ENCODE measurements at places on chromosomes 5 and 9.

DNA sequence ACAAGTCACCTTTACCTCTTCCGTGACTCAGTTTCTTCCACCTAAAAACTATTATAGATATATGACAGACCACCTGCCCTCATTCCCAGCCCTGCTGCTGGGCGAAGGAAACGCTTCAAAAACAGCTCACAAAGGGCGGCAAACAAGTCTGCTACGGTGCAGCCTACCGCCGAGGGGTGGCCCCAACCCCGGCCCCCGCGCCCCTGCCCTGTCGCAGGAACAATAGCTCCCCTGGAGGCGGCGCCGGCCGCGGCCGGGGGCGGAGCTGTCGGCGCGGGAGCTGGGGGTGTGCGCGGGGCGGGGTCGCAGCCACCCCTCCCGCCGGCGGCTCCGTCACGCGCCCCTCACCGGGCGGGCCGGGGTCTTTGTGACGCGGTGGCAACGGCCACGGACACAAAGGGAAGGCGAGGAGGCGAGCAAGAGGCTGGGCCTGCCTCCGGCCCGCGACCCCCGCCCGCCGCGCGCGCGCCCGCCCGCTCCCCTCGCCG, at the start of gene TMEFF1:
TSS of gene TMEFF1 (plus strand) at position 362 of the 488 bp plus-strand sequence. CDS start 396 bp downstream, outside the sequence.
- DNase-seq, result peak; percentile 85

DNA sequence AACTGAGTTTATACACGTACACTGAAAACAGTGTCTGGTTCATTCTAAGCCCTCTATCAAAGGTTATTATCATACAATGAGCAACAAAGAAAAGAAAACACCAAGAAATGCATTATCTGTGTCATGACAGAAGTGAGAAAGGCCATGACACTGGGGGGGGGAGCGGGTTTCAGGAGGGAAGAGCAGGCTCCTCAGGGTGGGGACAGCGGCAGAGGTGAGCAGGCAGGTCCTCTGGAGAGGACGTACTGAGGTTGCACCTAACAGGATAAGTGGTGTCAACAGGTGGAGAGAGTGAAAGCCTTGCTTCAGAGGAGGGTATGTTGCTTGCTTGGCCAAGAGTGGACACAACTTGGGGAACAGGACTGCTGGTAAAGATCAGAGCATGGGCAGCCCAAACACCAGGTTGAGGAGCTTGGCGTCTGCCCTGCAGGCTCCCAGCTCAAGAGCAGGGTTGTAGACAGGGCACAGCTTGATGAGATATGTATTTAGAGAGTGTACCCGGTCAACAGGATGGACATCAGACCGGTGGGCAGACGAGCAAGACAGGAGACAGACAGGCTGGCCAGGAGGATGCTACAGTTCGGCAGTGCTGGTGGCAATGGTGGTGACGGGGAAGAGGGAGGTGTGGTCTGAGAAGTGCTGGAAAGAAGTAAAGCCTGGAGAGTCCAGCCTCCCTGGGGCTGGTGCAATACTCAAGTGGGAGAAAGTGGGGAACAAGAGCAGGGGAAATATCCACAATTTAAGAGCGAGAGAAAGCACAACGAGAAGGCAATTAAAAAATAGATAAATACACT, 10.3 kb downstream of the WHRN start:
- DNase-seq, result no peak

DNA sequence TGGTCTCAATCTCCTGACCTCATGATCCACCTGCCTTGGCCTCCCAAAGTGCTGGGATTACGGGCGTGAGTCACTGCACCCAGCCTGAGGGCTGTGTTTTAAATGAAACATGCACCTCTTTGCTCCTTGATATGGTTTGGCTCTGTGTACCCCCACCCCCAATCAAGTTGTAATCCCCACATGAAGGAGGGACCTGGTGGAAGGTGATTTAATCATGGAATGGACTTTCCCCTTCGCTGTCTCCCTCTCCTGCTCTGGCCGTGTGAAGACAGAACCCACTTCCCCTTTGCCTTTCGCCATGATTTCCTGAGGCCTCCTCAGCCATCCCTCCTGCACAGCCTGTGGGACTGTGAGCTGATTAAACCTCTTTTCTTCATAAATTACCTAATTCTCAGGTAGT, 12.5 kb upstream of the NOTCH1 start:
- DNase-seq, result no peak

DNA sequence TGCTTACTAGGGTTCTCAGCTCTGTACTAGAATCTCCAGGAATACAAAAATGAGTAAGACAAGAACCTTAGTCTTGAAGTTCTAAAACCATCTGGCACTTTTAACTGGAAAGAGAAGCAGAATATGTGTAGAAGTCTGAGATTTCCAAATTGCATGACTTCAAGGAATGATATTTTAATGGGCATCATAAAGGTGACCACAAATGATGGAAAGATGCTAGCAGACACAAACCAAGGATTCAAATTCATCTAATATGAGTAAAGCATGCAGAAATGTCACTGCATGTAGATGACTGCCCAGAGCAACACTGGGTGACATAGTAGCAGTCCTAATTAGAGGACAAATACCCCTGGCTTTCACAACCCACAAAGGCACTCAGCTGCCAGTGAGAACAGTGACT, 117.2 kb downstream of the RPS23 start:
- no peak for DNase-seq

DNA sequence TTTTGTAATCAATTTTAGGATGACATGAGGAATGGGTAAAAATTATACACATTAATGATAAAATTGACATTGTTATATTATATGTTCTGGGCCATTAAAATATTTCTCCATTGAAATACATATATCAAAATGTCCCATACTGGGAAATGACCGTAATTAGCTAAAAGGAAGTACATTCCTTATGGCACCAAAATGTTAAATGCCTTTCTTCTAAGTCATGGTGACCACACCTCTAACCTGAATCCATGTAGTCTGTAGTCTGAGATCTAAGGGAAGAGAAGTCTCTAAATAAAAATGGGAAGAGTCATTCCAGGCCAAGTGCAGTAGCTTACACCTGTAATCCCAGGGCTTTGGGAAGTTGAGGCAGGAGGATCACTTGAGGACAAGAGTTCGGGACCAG, 10.0 kb upstream of the GDA start:
- no peak for DNase-seq

GRCh38 chr5:139389701-139390638, at the start of gene MZB1:
MZB1 (minus strand) TSS chr5:139389913; CDS start chr5:139389856, 57 bp downstream.
- DNase-seq, result no peak

DNA sequence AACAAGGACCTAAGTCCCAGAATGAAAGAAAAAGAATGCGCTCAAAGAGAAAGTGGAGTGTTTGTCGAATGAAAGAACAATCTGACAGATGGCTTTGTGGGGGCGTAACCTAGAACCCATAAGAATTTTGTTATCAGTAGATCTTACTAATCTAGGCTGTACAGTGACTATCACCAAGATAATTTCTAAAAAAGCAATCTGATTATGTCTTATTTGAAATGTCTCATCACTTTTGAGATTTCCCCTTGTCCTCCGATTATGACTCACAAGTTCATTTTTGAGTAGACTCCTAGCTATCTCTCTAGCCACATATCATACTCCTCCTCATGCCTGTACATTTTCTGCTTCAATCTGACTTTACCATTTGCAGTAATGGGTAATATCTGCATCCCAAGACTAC, 135.6 kb upstream of the SMARCA2 start:
- DNase-seq, result no peak

DNA sequence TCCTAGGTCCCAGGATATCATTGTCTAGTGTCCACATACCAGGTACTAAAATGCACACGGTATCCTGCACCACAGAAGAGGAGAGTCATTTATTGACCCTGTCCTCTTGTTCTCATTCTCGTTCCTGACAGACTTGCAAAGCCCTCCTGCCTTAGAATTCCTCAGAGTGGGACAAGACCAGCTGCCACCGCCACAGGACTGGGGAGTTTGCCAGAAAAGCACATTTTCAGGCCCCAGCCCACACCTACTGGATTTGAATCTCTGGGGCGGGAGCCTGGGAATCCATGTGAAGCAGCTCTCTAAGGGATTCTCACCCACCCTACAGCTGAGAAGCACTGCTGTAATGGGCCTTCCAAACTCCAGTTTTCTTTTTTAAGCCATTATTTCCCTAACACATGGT, 68.0 kb upstream of the FANCC start:
- no peak for DNase-seq

DNA sequence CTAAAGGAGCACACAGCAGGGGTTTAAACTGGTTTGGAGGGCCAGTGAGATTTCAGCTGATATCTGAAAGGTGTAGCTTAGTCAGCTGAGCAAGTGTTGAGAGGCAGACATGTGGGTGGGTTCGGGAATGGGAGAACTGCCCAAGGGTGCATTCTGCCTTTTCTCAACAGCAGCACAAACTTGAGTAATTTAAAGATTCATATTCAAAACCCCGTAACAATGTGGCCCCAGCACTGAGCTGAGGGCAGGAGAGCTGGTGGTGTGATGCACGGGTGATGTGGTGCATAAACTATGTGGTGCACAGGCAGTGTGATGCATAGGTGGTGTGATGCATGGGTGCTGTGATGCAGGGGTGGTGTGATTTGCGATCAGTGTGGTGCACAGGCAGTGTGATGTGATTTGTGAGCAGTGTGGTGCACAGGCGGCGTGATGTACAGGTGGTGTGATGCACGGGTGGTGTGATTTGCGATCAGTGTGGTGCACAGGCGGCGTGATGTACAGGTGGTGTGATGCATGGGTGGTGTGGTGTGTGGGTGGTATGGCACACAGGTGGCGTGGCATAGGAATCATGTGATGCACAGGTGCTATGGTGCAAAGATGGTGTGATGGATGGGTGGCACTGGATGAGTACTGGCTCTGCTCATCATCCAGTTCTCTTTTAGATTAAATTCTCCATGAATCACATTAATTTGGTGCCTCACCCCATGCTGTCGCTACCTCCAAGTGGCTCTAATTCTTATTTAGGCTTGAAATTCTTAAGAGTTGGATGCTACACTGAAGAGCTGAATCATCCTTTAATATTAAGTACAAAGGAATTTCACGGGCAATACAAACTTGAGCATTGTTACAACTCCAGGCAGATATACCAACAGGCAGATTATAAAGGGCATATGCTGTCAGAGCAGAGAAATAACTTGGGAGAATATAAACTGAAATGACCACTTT, 53.6 kb downstream of the DAP start:
- no peak for DNase-seq

DNA sequence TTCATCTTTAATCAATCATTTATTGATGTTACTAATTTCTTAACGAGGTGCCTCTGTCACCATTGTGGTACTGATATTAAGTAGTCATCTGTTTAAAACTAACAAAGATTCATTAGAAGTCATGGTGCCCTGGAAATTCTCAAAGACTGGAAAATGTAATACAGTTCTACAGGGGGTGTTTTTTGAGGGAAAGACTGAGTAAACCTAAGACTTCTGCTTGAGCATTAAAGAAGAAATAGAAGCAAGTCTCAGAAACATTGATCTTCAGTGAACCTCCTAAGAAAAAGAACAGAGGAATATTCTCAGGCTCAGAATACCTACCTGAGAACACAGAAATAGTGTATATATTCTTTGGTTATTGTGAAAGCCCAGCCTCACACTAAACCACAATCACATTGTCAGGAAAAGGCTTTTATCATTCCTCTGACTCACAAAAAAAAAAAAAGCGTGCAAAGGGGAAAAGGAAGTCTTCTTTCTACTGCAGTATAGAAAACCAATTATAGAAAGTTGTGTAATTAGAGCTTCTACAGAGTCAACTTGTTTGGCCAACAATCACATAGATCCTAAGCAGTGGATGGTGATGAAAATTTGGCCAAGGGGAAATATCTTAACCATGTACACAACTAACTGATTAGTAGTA, 60.8 kb downstream of the HINT1 start:
- no peak for DNase-seq

GRCh38 chr9:16668734-16669295, 201.7 kb downstream of the BNC2 start:
- no peak for DNase-seq

- DNase-seq, result no peak
Observed at GRCh38 chr5:170541146-170541769, 37.4 kb downstream of the KCNIP1 start.

DNA sequence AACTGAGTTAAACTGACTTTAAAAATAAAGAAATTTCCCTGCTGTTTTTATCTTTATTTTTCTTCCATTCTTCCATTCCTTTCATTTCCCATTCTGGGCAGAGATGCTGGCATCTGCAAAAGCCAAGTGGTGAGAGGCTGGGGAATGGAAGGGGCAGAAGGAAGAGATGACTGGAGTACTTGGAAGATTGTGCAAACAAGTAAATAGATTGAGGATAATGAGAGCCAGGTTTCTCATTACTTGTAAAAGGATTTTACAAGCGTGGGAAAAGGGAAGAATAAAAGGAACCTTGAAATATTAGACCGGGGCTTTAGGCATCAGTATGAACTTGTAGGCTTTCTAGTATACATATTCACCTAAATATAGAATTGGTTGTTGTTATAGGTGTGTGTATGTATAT, 341.2 kb downstream of the CAAP1 start:
- DNase-seq, result no peak

GRCh38 chr5:90488791-90489190, 14.1 kb downstream of the POLR3G start:
- no peak for DNase-seq

DNA sequence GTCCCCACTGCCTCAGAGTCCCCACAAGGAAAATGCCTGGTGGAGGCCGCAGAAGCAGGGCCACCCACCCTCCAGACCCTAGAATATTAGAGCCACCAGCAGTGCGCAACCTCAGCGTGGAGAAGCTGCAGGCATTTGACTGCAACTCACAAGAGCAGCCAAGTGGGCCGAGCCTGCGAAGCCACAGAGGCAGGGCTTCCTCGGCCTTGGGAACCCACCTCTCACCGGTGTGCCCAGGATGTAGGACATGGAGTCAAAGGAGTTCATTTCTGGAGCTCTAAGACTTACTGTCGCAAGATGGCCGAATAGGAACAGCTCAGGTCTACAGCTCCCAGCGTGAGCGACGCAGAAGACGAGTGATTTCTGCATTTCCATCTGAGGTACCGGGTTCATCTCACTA, 397.9 kb upstream of the PIK3R1 start:
- DNase-seq, result peak; percentile 53

GRCh38 chr9:21669701-21670100, 132.7 kb upstream of the MTAP start:
- no peak for DNase-seq

DNA sequence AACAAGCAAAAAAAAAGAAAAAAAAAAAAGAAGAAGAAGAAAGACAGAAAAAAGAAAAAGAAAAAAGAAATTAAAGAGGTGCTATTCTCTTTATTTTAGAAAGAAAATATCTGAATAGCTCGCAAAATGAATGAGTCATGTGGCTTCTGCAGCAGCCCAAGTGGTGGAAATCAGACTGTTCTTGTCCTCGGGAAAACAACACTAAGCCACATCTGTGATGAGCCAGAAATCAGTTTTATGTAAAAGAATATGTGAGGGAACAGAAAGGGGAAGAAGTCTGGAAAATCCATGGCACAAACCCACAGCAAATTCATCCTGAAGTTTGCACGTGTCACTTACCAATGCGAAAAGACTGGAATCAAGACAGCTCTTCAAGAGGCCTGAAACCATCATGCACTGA, 118.7 kb upstream of the GAS1 start:
- no peak for DNase-seq

GRCh38 chr9:101536938-101537337, 3.3 kb downstream of the RNF20 start:
- DNase-seq, result no peak

DNA sequence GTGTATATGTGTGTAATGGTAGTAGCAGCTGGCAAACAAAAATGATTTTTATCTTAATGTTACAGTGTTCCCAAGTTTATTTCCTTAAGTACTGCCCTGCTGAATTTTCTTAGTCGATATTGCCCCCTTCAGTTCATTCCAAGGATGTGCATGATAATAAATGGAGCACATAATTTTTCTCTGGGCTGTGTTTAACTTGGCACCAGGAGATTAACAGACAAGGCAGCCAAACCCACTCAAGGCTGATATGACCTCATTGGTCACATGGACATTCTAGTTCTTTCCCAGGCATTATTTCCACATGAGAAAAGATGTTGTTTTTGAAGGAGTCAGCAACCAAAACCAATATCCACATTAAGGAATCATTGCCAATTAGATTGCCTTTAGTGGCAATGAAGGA, 61.8 kb downstream of the COX7C start:
- no peak for DNase-seq
